ENCODE measurements at places on chromosomes 5 and 9.

DNA sequence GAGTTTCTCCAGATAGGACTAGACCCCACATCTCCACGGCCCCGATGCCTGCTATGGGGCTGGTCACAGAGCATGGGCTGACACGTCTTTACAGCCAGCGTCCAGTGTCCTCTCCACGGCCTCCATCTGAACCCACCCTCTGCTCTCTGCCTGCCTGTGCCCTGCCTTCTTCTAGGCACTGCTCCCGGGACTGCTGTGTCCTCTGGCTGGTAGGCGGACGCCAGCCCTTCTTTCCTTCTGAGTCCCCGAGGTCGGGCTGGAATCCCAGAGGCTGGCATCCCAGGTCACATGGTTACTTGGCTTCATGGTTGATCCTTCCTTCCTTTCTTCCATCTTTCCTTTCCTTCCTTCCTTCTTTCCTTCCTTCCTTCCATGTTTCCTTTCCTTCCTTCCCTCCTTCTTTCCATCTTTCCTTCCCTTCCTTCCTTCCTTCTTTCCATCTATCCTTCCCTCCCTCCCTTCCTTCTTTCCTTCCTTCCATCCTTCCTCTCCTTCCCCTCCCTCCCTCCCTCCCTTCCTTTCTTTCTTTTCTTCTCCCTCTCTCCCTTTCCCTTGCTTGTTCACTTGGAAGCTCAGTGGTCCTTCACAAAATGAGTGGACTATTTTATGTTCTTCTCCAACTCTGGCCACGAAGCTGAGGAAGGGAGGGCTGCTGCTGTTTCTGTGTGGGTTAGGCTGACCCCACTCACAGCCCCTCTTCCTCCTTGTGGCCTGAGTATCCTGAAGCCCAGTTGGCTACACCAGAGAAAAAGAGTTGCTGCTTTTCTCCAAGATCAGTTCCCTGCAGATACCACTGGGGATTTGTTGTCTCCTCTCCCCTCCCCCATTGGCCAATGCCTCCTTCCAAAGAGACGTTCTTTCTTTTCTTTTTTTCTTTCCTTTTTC lies 66.8 kb upstream of the NEURL1B start:
- DNase-seq = no peak

- DNase-seq = no peak
Measured at GRCh38 chr5:86152988-86153560, 464.7 kb upstream of the COX7C start.

DNA sequence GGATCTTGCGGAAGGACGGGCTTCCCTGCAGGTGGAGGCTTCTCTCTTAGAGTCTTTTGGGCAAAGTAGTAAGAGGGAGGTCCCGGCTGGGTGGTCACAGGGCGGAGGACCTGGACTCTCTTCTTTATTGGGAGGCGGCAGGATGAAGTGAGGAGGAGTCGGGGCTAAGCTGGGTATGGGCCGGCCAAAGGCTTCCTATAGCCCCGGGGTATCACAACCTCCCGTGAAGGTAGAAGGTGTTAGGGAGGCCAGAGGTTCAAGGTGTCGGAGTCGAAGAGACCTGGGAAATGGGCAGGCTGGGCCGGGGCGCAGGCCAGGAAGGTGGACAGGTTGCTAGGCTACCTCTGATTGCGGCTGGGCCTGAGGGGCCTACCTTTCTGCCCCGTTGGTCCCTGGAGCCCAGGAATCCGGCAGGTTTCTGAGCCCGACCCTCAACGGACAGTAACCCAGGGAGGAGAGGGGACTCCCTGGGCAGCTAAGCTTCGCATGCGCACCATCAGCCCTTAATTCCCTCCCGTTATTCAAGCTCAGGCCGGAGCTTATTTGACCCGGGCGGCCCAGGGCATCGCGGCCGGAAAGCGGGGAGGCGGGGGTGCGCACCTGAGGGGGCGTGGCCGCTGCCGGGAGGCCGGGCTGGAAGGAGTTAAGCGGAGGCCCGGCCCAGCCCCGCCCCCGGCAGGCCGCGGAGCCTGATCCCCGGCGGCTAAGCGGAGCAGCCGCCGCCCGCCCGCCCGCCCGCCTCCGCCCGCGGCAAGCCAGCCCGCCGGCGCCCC lies at the start of gene TESK1:
Gene TESK1, plus strand, starts transcription at position 685 of the 773 bp plus-strand sequence. CDS start 358 bp downstream, outside the sequence.
- DNase-seq = peak; percentile 57

GRCh38 chr5:2131826-2132496 lies 249.2 kb upstream of the IRX4 start:
- DNase-seq = no peak

GRCh38 chr9:109190151-109190550 lies 23.1 kb upstream of the FRRS1L start:
- no peak for DNase-seq

GRCh38 chr9:137615387-137615871 lies 3.4 kb upstream of the EHMT1 start:
- no peak for DNase-seq

GRCh38 chr9:130660326-130660682 lies 4.1 kb upstream of the PRDM12 start:
- DNase-seq = no peak

DNA sequence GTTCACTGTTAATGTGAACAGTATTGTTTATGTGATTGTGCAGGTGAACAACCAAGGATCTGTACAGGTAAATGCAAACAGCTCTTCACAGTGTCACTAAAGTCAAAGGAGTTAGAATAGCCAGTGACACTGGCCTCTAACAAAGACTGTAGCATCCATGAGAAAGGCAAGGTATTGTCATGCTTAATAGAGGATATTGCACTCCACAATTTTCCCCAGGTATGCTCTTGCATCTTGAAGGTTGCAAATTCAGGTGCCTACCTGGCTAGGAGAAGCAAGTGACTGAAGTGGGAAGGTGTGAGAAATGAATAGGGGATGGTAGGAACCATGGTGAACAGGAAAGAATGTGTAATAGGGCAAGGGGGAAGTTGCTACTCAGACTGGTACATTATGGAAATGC lies 101.2 kb upstream of the EFNA5 start:
- no peak for DNase-seq

GRCh38 chr5:162529886-162530285 lies 462.3 kb downstream of the GABRG2 start:
- DNase-seq = no peak

DNA sequence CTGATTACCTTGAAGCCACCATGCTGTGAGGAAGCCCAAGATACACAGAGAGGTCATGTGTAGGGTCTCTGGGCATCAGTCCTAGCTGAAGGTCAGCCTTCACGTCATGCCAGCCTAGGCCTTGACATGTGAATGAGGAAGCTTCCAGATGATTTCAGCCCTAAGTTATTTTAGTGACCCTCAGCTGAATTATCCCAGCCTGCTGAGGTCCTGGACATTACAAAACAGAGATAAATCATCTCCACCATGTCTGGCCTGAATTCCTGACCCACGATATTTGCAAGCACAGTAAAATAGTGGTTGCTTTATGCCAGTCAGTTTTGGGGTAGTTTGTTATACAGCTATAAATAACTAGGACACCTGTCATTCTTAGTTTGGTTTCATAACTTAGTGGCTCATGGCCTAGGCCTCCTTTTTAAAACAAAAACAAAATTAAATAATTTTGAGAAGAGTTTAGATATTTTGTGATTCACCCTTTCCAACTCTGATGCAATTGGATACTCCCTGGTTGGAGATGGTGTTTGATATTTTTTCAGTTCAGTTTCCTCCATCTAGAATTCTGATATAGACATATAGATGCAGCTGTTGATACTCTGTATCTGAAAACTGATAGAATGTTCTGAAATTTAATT lies 571.3 kb upstream of the CLINT1 start:
- DNase-seq = no peak

- no peak for DNase-seq
Measured at GRCh38 chr5:14269395-14269794, 126.3 kb downstream of the TRIO start.

DNA sequence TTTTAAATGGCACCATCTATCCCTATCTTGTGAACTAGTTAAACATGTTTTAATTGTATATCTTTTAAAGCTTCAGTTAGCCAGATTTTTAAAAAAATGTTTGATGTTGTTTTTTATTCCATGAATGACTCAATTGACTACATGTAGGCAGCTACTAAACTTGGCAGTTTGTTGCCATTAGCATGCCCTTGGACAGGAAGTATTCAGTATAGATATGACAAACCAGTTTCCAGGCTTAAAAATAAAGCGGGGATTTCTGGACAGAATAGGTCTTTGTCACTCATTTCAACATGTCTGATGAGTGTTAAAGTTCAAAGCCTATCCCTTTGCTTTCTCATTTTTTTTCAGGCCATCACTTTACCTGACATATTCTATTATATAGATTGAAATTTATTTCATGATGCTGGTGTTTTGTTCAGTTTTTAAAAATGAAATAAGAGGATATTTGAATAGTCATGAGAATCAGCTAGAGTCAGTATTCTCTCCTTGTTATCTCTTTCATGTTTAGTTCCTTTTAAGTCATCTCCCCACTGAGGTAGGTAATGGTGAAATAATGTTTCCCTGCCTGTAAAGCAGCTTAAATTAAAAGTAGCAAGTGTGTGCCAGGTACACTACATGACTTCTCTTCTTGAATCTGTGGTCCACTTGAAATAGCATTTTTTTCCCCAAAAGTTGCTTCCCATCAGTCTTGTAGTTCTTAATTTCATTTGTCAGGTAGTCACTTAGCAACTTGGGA lies 11.9 kb downstream of the TNFAIP8 start:
- DNase-seq = no peak

GRCh38 chr9:27626244-27627187 lies 53.2 kb upstream of the C9orf72 start:
- DNase-seq = no peak

GRCh38 chr5:179297026-179297425 lies 48.2 kb downstream of the ADAMTS2 start:
- DNase-seq = no peak

DNA sequence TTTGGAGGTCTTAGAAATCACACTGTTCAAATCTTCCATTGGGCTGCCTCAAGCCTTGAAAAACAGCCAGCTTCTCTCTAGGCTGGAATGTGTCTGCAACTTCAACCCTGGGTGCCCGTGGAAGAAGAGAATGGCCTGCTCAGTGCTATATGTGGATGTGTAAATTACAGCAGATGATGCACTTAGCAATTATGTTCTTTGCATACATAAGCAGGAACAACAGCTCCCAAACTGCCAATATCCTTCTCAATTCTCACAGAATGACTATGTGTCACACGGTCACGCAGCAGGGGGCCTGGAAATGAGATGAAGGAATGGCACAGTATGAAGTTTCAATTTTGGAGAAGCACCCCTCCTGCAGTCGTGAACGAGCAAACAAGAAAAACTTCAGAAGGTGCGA lies 175.2 kb upstream of the SMARCA2 start:
- no peak for DNase-seq

DNA sequence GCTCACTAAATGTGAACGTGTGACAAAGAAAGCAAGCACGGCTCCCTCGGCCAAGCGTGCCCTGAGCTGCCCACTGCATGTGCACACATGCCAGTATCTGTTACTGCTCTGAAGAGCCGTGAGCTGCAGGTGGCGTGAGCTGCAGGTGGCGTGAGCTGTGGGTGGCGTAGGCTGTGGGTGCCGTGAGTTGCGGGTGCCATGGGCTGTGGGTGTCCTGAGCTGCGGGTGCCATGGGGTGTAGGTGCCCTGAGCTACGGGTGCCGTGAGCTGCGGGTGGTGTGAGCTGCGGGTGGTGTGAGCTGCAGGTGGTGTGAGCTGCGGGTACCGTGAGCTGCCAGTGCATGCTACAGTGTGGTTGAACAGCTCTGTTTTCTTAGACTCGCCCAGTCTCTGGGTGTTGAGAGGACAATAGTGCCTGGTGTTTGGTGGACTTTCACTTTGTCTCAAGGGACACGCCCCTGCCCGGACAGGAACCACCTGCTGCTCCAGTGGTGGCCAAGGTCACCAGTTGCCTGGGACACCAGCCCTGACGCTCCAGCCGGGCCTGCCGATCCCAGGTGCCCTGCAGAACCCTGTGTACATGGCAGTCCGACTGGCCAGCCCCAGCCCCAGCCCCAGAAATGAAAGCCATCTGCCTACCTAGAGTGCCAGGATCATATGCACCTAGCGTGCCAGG lies 6.7 kb downstream of the CCDC187 start:
- DNase-seq = no peak

DNA sequence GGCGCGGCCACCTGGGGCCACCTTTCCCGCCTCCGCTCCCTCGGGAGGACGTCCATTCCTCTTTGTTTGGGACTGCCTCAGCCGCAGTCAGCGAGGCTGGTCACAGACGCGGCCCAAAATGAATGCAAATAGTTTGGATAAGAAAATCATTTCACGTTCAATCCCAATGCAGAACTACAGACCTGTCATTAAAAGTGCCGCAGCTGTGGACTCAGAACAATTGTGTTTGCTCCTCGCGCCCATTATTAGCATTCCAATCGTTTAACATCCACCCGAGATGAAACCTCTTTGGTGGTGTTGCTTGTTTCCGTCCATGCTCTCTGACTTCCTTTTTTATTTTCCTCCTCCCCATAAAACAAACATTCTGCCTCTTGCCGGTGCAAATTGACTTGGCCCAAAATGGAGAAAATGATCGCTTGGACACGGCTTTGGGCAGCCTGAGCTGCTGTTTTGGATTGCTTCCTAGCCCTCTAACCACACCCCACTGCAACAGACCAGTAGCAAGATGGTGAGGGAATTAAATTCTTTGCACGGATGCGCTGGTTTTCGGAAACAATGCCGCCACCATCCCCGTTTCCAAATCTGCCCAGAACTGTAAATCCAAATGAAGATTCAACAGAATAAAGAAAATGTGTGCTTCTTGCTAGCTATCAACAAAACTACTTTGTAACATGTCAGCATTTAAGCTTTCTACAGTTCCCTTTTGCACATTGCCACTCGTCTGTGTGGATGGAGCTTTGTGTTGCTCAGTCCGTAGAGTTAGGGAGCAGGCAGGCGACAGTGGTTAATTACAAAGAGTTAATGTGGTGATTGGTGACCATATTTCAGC lies 784 bp downstream of the NLN start:
- peak; percentile 6 for DNase-seq

DNA sequence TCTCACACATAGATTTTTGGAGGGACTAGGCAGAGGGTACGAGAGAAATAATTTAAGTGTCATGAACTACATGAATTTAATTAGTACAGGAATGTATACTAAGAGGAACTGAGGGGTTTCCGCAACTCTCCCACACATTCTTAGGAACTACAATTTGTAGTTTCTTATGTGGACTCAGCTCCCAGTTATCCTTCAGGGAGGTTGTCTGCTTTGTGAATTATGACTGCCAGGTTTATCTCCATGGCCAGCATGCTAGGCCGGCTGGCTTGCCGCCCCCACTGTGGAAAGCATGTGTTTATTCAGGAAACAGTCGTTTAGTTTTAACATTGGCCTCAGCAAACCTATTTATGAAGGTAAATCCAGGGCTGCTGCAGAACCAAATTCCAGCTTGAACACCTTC lies 415.0 kb downstream of the KCTD16 start:
- no peak for DNase-seq

DNA sequence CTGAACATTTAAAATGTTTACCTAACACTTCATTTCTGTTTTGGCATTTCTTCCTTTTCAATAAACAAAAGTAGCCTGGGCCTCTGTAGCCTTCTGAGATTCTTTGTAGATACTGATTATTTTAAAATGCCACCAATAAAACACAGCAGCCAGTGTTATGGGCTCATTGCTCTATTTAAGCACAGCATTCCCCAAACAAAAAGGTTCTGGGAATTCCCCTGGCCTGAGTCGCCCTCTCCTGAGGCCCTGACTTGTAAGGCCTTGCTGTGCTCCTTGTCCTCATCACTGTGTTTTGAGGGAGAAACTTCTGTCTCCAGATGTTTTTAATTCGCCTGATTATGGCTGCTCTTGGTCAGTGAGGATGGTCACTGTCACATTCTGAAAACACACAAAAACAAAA lies 33.0 kb upstream of the CTXN3 start:
- DNase-seq = no peak

GRCh38 chr9:75965231-75965630 lies 74.8 kb downstream of the PCSK5 start:
- no peak for DNase-seq

Data from DMS79 (cell line).